Kidney tubule cell (primary cell): ENCODE measurements at places on chromosomes 1 and 21.

- no peak for DNase-seq
Observed at GRCh38 chr1:208393826-208394225, 149.6 kb upstream of the PLXNA2 start.

DNA sequence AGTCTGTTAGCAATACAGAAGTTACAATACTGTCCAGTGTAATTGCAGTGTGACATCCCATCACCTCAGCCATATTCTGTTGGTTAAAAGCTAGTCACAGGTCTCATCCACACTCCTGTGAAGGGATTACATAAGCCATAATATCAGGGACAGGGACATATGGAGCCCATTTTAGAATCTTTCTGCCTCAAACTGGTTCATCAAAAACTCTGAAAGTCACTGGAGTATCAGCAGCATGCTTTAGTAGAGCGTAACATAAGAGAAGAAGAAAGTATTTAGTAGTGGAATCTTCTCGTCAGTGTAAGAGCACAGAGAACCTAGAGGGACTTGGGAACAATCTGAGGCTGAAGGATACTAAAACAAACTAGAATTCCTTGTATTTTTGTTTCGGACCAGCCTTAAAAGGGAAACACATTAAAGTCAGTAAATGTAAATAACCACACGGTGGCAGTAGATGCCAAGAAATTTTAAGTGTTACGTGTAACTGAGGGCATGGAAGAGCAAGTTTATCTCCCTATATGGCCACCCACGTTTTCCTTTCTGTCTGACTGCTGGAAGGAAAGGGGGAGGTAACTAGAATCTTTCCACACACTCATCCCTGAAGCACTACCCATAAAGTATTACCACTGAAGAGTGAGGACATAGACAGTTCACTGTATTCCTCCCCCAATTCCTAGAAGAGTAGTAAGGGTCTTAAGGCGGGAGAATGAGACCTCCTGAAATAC lies 41.6 kb upstream of the AGL start:
- peak; percentile 89 for DNase-seq

DNA sequence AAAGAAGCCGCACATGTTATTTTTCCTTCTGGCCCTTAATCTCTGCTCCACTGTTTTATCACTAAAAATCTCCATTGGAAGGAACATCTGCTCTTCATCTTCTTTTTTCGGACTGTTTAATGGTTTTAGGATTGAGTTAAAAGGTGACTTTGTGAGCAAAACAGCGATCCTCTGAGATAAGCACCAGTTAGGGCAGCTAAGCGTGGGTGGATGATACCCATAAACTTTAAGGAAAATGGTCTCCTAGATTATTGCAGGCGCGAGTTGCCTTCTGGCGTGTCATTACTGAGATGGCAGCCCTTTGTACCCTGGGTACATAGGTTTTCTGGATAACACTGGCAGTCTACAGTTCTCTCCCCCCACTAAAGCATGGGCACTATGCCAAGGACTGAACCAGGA lies 44.0 kb upstream of the HMGB4 start:
- DNase-seq = no peak

GRCh38 chr1:17735793-17736192 lies 19.3 kb upstream of the ACTL8 start:
- DNase-seq = no peak

GRCh38 chr21:36134803-36135390 lies at the start of gene CBR3:
Gene CBR3 (plus strand): TSS chr21:36135079. CDS start chr21:36135193, 114 bp downstream.
- DNase-seq = peak; percentile 52
